ENCODE measurements at places on chromosomes 2 and 18.

GRCh38 chr18:9612215-9612830 is 2.0 kb downstream of the PPP4R1 start:
- peak; percentile 3 for DNase-seq

DNA sequence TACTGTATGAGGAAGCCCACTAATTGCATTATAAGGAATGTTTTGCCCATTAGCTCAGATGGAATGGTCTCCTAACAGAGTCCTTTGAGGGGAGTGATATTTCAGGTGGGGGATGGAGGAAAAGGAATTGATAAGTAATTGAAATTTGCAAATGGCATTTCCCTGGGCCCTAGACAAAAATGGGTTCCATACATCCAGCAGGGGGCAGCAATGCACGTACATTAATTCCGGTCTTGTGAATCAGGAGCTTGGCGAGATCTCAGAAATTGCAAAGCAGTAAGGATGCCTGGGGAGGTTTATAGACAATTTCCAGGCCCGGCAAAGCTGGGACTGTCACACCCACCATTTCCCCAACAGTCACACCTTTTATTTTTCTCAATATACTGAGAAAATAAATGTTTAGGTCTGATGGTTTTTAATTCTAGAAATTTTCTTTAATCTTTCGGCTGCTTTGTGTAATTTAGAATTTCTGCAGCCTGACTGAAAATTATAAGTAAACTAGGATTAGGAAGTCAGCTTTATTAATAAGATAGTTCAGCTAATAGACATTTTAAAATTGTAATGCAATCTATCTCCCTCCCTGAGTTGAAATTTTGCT is 122.8 kb downstream of the LYPD1 start:
- peak; percentile 77 for DNase-seq

DNA sequence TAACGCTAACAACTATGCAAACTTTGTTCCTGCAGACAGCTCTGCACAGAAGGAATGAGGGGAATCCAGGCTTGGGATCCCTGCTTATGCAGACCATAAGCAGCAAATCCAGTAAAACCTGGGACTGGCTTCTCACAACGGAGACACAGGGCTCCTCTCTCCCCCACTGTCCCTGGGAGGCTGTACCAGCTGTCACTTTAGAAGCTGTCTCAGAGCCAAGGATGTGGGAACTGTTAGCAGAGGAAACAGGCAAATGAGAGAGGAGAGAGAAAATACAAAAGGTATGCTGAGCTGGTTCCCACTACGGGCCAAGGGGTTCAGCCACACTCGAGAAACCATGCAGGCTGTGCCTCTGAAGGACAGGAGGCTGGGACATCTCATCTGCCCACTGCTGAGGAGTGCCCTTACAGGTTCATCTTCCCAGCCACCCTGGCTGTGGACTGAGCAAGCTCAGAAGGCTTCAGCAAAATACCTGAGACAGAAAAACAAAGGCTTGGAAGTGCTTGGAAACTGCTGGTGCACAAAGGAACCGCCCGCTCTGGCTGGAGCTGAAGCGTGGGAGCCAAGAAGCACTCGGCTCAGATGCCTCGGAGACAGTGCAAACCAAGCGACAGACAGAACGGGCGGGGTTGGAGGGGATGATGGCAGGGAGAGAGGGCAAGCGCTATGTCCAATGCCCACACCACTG is 72.5 kb downstream of the FAM210A start:
- no peak for DNase-seq

DNA sequence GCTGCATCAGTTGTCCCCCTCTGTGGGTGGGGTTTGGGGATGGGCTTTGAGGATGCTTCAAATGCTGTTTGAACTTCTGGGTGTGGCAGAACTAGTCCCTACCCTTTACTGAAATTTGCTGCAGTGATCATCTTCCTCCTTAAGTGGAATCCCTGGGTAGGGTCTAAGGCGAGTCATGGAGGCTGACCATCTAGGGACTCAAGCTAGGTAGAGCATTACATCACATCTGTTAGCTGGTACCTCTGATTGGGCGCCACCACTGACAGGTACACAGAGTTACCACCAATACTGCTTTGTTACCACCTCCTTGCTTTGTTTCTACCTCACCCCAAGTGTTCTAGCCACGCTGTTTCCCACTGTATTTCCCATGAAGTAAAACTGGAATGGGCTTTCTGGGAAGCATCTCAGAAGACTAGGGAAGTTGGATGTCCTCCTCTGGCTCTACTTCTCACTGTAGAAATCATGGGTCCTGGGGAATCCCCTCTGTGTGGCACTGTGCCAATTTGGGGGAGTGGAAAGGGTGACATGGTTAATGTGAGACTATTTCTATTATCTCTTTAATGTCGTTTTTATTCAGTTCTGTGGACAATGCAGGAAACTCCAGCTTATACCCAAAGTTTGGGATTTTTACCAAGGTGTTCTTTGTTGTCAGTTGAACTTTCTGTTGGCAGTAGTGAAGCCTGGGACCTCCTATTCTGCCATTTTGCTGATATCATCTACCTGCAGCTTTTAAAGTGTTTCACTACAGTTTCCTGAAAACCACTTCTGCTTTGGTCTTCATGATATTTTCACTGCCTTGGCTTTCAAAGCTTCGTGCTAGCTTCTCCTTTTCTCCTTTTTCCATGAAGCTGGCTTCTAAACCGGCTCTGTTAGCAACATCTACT is 14.5 kb upstream of the SULT1C4 start:
- DNase-seq: no peak

GRCh38 chr2:241649927-241650326 is 12.4 kb downstream of the ATG4B start:
- DNase-seq: no peak

GRCh38 chr2:64612575-64613195 is 41.0 kb downstream of the SERTAD2 start:
- no peak for DNase-seq

DNA sequence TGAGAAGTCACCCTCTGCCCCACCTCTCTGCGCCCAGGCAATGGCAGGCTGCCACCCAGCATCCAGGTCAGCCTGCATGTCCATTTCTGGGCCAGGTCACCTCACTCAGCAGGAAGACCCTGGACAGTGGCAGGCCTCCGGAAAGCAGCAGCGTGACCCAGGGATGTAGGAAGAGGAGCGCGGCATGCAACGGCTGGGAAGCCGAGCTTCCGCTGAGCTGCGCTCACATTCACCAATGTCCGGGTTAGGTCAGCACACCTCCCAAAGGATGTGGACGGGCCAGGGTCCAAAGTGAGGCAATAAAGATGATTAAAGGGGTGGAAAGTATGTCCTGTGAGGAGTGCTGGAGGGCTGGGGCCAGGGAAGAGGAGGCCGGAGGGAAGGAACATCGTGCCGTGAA is 174.5 kb downstream of the CTIF start:
- no peak for DNase-seq

GRCh38 chr2:104531122-104531521 is 322.8 kb upstream of the POU3F3 start:
- no peak for DNase-seq

GRCh38 chr2:150465703-150466569 is 21.5 kb downstream of the RND3 start:
- no peak for DNase-seq

DNA sequence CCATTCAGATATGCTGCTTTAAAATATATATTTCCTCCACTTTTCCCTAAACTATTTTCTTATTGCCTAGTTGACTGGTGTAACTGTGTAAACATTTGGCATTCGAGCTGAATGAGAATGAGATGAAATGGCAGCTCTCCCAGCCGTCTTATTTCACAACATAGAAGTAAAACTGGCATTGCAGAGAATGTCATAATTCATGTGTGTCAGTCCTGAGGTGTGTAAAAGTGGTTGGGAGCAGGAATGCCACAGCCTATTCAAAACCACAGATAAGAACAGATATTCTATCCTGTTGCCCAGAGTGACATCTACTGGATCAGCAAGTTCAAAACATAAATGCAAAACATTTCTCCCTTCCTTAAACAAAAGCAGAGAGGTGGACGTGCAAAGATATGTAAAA is 565.5 kb upstream of the CHAC2 start:
- DNase-seq: no peak

DNA sequence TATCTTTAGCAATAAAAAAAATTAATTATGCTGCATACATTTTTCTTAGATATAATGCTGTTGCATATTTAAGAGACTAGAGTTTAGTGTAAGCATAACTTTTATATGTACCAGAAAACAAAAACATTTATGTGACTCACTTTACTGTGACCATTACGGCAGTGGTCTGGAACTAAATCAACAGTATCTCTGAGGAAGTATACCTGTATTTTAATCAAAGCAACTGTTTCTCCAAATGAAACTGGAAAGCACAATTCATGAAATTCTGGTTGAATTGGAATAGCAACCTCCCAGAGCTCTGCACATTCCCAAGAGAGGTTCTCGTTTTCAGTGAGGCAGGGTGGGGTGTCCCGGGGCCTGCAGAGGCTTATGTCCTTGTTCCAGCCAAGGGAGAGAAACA is 112.2 kb upstream of the TACR1 start:
- no peak for DNase-seq

DNA sequence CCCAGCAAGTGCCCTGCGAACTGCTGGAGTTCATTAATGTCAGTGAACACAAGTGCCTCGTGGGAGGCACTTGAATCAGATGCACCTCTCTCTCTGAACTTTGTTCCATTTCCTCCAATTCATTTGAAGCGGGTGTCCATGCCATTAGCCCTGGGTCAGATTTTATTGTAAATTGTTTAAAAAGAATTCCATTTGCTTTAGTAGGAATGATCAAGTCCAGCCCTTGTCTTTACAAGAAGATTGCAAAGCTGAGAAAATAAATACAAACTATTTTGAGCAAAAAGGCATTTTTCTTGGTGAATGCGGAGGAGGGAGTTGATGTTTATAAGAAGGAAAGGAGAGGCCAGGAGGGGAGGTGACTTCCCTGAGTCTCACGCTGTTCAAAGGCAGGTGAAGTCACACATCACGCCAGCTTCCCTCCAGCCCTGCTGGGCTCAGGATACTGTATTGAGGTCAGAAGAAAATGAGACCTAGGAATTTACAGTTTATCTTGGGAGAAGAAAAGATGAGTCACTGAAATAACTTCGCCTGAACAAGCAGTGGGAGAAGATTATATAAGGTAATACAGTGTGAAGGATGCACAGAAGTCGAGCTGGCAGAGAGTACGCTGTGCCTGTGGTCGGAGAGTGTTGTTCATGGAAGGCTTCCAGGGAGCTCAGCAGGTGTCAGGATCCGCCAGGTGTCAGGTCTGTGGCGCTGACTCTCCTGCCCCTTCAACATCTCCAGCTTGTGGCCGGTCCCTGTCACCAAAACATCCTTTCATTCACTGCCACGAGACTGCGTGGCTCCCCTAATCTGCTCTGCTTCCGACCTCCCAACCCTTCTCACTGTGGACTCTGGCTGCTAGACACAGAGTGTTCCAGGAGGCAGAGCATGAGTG is 36.5 kb downstream of the EFR3B start:
- no peak for DNase-seq

- no peak for DNase-seq
Observed at GRCh38 chr2:112108178-112108832, 29.9 kb upstream of the FBLN7 start.

- DNase-seq: no peak
Observed at GRCh38 chr18:62612776-62613175, 90.0 kb downstream of the ZCCHC2 start.

GRCh38 chr2:239002954-239003623 is 155.2 kb downstream of the TWIST2 start:
- DNase-seq: no peak

DNA sequence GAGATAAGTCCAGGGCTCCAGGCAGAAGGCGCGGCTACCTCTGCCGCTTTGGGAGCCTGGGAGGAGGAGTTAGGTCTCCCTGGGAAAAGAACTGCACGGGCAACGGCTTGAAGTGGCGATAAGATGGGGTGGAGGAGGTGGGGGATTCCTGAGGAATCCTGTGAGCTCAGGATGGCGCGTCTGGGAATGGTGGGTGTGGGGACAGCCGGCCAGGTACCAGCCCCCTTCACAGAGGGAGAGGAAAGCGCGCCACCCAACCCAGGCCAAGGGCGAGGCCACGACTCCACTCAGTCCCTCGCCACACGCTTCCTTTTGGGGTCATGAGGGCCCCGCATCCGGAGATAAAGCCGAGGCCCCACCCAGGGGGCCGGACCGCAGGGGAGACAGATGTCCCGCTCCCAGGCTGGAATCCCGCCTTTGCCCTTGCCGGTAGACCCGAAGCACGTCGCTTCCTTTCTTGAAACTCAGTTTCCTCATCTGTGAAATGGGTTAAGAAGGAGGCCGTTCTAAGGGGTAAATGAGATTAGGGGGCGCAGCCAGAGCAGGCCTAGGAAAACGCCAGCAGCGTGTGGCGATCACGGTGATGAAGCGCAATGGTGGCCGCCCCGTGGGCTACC is 1.7 kb upstream of the CTDSP1 start:
- peak; percentile 50 for DNase-seq

DNA sequence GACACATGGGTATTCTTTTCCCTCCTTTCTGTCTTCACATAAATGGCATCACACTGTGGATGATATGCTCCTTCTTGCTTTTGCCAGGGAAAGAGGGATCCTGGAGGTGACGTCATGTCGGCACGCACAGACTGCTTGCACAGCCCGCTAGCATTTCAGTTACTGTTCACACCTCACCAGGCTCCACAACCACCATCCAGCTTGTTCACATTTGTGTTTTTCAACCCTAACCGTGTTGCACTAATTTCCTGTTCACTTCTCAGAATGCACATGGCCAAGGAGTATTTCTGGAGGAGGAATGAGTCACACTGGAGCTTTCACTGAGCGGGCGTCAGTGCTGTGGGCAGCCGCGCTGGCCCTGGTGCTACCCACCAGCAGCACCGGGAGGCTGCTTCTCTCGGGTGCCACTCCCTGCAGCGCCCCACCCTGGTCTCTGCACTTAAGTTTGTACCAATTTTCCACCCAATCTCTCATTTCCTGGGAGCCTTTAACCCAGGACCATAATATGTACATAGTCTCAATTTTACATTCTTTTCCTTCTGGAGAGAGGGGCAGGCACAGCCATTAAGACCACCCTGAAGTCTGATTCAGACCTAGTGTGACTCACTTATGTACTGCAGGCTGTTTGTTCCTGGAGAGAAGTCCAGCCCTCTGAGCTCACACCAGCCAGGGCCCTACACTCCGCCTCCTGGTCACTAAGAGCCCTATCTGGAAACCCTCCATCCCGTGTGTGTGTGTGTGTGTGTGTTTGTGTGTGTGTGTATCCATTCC is 65.1 kb downstream of the MBP start:
- DNase-seq: no peak

DNA sequence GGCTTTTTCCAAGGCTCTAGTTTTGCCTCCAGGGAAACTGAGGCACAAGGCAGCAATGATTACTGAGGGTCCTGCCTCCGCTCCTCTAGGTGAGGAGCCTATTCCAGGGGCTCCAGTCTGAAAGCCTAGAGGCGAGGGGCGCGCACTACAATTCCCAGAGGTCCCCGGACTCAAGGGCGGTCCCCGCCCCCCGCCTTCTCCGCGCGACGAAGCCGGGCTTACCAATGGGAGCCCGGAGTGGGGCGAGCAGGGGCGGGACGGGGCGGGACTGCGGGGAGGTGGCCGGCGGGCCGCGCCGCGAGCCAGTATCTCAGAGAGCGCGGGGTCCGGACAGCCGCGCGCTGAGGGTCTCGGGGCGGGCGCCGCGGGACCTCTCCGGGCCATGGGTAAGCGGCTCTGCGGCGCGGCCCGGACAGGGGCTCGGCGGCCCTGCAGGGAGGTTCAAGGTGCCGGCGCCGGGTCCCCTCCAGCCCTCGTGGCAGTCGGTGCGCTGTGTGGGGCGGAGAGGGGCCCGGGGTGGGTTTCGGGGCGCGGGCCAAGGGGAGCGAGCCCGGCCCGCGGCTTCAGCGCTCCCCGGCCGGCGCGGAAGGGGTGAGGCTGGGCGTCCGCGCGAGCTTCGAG is at the start of gene ARID5A:
Gene ARID5A (plus strand): TSS at position 308 of the 621 bp plus-strand sequence. CDS start 75 bp downstream, at position 383.
- peak; percentile 94 for DNase-seq
